ENCODE measurements at places on chromosomes 5 and 9.
A peak's percentile ranks its signal among the peaks of the same experiment; 100 is the strongest.

DNA sequence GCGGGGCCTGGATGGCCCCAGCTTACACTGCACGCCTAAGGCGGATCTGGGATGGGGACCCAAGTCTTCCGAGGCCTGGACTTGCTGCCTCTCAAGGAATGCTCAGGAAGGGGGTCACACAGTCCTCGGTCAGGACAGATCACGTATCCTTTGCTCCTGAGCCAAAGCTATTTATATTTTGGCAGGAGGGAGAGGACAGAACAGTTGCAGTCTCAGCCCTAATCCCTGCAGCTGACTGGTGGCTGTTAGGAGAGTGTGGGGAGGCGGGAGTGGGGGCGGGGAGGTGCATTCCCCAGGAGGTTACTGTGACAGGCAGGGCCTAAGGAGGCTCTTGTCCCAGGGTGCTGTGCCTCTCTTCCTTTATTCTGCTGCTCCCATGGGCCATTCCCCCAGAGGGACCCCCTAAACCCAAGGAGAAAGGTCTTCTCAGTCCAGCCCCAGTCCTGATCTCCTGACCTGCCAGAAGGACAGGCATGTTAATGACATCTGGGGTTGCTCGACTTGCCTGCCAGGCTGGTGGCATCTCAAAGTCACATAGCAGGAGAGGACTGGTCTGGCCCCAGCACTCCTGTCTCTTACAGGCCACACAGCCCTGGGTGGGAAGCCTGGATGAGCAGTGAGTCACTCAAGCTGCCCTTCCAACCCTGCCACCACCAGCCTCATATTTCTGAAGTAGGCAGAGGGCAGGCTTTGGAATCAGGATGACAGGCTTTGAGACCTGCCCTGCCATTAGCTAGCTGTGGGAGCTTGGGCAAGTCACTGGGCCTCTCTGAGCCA, 51.9 kb downstream of the COL27A1 start:
- DNase-seq = peak; percentile 28

DNA sequence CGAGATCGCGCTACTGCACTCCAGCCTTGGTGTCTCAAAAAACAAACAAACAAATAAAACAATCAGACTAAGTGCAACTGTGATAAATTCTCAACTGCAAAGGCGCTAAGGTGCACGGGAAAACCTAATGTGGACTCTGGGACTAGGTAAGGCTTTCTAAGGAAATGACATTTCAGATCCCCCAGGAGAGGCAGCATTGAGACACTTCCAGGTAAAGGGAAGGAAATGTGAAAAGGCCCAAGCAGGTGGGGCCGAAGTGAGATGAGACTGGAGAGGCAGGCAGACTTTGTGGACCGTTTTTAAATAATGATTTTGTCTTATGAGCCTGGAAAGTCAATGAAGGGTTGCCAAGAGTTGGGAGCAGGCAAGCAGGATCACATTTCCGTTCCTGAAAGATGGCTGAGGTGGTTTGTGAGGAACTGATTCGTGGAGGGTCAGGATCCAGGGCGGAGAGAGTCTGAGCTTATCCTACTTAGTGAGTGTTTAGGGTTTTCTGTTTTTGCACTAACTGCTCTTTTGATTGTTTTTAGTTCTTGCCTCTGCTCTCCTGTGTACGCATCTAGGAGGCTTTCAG, 2.0 kb upstream of the APBA1 start:
- DNase-seq = no peak

DNA sequence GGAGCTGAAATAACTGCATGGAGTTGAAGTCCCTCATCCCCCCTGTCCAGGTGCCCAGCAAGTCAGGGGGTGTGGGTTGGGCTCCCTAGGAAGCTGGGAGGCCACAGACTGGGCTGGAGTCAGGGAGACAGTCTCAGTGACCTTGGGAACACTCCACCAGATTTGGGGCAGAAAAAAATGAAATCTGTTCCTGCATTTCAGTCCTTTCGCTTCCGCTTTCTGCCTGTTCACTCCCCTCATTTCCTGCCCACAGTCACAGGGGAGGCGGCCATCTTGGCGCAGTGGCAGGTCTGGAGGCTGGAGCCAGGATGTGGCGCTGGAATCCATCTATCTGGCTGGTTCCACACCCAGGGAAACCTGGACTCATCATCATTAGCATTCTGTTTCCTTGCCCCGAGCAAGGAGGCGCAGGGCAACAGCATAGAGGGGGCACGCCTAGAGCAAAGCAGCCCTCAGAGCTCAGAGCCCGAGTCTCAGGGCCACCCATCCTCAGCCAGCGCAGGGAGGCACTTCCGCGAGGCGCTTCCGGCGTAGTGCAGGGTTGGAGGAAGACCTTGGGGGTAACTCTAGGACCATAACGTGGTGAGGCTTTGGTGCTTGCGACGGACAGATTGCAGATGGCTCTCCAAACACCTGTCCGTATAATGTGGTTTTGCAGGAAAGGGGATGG, 86.2 kb upstream of the HSPA9 start:
- no peak for DNase-seq

GRCh38 chr9:68416936-68417564, 60.6 kb downstream of the PGM5 start:
- peak; percentile 9 for DNase-seq

DNA sequence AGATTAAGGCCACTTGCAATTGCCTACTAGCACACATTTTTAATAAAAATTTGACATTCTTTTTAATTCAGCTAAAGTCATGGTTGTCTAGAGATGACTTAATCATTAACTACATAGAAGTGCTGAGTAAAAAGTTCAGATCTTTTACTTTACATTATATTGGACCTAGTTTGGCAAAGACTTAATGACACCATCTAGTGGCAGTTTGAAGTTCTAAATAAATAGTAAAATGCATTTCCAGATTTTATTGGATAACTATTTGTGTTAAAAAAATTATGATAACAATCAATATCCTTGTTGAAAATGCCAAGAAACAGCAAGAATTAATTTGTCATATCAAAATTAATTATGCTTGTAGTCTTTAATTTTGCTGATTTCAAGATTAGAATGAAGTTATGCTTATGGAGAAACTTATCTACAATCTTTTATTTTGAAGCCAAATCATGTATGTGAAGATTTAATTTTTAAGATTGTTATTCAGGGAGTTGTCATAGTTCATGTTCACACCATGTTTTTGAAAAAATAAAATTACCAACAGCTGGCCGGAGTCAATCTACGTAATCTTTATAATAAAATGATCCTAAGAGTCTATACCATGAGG, 69.6 kb upstream of the PJA2 start:
- DNase-seq = peak; percentile 58

DNA sequence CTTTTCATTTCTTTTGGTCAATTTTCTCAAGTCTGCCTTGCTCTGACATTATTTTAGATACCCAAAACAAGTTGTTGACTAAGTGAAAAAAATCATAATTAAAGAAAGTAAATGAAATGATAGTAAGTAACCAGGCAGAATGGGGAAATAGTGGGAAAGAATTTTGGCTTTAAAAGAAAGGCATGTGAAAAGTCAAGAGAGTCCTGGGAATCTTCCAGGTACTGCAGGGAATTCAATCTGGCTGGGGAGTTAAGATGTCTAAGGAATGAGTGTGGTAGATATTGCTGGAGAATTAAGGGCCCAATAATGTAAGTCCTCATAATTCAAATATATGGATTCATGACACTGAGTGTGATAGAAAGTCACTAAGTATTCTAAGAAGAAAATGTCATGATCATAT, 123.1 kb upstream of the PAPPA start:
- DNase-seq = no peak

DNA sequence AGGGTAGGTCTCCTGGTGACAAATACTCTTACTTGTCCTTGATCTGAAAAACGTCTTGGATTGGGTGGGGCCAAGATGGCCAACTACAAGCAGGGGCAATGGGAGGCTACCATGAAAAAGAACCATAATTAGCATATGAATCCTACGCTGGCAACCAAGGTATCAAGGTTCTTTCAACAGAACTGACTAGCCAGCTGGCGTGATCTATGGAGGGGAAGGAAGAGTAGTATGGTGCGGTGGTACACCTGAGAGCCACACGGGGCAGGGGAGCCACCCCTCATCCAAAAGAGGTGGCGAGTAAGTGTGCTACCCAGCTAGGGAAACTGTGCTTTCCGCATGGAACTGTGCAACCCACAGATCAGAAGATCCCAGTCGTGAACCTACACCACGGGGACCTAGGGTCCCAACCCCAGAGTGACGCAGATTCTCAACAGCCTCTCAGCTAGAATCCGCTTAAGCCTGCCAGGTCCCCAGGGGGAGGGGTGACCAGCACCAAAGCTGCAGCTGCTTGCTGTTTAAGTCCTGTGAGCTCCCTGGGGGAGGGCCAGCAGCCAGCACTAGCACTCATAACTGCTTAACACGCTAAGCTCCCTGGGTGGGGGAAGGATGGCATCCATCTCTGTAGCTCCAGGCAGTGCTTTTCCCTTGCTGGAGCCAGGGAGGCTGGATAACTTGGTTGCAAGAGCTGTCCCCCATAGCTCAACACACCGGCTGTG, 334.8 kb downstream of the FBXL17 start:
- DNase-seq = no peak

DNA sequence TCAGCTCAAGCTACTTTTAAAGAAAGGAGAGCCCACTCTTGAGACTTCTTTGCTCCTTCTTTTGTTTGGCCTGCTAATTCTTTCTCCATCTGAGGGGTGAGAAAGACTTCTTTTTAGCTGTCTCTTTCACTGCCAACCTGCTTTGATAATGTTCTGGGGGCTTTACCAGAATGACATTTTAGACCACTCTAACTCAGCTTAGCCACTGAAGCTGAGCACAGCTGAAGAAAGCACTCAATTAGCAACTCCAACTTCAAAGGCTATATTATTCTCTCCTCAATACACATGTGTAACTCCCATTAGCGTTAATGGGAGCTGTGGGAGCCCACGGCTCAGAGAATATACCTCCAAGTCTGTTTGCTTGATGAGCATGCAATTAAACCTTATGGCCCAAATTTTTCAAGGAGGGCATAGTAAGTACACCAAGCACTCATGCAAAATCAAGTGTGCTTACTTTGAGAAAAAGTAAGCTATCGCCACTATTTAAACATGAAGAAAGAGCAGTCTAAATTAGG, 815.4 kb upstream of the DMAC1 start:
- DNase-seq = no peak

DNA sequence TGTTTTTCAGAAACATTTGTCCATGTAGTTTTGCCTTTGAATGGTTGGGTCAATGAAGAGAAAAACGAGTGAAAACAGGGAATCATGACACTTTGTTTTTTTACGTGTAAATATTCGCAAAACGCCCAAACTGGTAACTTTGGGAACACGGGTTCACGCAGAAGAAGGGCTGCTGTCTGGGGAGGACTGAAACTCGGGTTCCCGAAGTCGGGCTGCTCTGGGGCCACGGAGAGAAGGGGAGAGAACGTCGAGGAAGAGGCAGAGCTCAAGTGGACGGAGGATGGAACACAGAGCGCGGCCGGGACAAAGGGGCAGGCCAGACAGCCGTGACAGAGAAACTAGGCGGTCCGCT, 478 bp upstream of the SETD9 start:
- DNase-seq = no peak

DNA sequence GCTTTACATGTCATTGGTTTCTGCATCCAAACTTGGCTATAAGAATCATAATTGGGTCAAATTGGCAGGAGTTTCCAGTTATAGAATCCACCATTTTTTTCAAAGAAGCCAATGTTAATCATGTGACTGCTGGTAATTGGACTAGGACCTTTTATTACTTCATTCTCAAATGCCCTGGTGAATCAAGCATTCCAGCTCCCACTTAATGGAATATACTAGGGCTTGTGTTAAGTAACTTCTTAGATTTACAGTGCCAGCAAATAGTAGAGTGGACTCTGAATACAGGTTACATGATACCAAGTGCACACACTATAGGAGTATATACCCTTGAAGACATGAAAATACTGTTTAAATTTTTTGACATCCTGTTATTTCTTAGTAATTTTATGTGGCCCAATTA, 96.7 kb downstream of the NUDT12 start:
- DNase-seq = no peak

DNA sequence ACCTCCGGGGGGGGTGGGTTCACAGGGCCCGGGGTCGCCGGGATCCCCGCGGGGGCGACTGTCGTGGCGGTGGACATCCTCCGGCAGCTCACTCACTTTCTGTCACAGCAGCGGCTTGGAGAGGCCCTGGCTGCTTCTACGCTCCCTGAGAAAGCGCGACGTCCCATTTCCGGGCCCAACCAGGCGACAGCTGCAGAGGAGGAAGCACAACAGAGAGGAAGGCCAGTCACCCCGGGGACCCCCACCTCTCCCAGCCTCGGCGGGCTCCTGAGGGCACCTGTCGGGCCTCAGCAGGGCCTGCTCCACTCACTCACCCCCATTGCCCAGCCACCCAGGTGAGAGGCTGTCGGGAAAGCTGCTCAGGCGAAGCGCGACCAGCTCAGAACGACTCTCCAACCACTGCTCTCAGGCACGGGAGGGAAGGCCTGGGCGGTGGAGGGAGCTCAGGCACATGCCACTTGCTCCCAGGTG, 14.4 kb downstream of the BRD3 start:
- DNase-seq = no peak

DNA sequence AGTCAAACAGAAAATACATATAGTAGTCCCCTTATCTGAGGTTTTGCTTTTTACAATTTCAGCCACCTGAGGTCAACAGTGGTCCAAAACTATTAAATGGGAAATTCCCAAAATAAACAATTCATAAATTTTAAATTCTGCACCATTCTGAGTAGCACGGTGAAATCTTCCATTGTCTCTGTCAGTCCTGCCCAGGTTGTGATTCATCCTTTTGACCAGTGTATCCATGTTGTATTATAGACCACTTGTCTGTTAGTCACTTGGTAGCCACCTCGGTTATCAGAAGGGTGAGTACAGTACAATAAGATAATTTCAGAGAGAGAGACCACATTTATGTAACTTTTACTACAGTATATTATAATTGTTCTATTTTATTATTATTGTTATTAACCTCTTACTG, 2.8 kb downstream of the CCDC152 start:
- no peak for DNase-seq

DNA sequence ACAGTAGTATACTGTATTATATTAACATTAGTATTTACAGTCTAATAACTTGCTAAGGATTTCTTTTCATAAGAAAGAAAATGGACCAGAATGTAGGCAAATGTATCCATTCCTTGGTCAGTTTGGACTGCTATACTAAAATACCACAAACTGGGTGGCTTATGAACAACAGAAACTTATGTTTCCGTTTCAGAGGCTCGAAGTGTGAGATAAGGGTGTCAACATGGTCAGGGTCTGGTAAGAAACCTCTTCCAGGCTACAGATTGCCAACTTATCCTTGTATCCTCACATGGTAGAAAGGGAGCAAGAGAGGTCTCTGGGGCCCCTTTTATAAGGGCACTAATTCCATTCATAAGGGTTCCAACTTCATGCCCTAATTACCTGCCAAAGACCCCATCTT, 9.2 kb upstream of the ESM1 start:
- DNase-seq = no peak

DNA sequence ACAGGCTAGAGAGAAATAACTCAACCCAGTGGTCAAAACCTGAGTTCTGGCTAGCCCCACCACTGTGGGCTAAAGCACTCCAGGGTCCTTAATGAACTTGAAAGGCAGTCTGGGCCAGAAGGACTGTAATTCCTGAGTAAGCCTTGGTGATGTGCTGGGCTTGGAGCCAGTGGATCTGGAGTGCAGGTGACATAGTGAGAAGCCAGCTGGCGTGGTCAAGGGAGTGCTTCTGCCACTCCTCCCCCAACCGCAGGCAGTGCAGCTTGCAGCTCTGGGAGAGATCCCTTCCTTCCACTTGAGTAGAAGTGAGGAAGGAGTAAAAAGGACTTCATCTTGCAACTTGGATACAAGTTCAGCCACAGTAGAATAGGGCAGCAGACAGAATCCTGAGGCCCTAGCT, 424.0 kb downstream of the CDH18 start:
- peak; percentile 28 for DNase-seq

Data from fibroblast of lung (primary cell).